Renal cortical epithelial cell (primary cell): ENCODE measurements at places on chromosomes 11 and 22.

DNA sequence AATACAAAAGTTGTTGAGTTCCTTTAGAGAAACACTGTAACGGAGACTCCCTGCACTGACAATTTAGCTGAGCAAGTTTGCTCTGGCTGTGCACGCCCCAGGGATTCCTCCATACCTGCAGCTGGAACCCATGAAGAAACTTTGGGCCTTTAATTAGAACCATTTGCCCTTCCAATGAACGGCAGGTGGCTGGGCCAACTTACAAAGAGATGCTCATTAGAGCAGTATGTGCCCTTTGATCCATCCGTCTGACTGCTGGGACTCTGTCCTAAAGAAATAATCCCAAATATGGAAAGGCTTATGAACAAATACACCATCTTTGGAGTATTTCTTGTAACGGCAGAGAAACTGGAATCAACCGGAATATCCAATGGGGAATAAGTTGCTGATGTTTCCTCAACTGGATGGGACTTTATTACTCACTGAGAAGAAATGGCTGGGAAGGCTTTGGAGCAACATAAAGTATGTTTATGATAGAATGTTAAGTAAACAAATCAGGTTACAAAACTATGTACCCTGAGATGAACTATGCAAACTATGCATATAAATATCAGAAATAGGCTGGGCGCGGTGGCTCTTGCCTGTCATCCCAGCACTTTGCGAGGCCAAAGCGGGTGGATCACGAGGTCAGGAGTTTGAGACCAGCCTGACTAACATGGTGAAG is 24.4 kb upstream of the FBLN1 start:
- peak; percentile 35 for DNase-seq

GRCh38 chr22:37088108-37088605 is 21.4 kb downstream of the TMPRSS6 start:
- no peak for DNase-seq

DNA sequence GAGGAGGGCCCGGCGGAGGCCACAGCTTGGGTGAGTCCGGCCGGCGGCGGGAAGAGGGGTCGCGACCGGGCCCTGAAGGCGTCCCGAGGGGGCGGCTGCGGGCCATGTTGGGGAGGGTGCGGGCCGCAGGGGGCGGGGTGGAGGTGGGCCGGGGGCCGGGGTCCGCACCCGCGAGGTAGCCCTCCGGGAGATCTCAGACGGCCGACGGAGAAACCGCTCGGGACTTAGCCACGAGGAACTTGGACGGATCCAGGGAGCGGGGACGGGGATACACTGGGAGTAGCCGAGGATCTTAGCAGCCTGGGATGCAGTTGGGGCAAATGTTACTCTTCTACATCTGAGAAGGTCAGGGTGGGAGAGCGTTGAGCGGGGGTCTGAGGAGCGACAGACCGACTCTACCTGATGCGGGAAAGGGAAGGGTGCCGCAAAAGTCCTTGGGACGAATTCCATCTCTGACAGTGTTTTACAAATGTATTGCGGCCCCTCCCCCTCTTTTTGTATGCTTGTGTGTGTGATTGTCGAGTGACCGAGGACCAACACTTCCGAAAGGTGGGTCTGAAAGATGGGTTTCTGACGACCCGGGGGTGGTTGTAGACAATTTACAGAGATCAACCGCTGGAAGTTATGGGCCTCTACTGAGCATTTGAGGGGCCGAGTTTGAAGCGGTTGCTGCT is 658 bp downstream of the STIP1 start:
- no peak for DNase-seq

GRCh38 chr11:4465407-4465806 is 16.3 kb downstream of the OR52K2 start:
- DNase-seq = no peak

GRCh38 chr22:50544746-50545253 is 899 bp upstream of the KLHDC7B start:
- no peak for DNase-seq

DNA sequence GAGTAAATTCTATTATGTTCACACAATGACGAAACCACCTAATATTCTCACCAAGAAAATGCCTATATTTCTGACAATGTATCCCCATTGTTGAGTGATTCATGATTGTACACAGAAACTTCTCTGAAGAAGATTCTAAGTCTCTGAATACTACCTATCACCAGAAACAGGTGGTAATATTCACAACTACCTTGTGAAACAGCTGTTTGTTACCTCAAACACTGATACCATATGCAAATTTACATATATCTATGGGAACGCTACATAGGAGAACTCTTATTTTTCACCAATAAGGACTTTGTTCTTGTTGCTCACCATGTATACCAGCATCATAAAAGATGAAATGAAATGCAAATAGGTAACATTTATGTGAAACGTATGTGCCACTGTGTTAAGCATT is 59.3 kb downstream of the PDGFD start:
- no peak for DNase-seq

DNA sequence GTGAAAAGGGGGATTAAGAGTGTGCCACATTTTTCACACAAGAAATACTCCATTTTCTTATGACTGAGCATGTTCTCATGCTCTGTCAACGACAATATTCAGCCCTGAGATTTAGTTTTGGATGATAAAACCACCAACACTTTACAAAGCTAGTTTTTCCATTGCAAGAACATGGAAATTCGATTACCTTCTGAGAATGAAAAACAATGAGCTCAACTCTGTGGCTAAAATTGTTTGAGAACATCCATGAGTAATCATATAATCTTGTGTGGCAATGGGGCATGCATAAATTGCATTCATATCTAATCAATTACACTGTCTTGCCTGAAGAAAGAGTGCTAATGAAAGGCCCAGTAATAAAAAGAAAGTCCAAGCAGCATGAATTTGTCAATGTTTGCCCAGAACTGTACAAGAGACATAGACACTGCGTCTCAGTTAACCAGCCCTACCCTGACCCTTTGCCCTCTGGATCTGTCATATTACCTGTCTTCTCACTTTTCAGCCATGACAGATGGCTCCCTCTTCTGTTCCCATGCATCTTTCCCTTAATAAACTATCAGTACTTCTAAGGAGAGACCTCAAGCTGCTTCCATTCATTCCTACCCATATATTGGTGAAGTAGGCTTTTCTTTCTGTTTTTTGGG is 253.4 kb downstream of the FAM76B start:
- no peak for DNase-seq

GRCh38 chr11:116696381-116696941 is 76.3 kb downstream of the BUD13 start:
- DNase-seq = peak; percentile 35

GRCh38 chr11:69630017-69630416 is 10.9 kb upstream of the CCND1 start:
- no peak for DNase-seq

- no peak for DNase-seq
Observed at GRCh38 chr11:44728491-44728910, 1.7 kb downstream of the TSPAN18 start.

DNA sequence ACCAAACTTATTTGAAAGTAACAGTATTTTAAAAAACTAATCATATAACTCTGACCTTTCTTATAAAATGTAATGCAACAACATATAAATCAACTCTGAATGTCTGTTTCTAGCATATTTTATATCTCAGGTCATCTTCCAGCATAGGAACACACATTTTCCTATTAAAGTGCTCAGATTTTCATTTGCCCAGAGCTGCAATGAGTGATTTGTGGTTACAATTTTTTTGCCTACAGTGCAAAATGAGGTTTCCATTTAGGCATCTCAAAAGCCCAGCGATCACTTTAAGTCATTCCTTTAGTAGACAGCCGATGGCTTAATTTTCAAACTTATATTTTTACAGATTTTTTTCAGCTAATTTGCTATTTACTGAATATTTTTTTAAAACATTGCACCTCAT is 1.0 kb downstream of the LYVE1 start:
- no peak for DNase-seq

DNA sequence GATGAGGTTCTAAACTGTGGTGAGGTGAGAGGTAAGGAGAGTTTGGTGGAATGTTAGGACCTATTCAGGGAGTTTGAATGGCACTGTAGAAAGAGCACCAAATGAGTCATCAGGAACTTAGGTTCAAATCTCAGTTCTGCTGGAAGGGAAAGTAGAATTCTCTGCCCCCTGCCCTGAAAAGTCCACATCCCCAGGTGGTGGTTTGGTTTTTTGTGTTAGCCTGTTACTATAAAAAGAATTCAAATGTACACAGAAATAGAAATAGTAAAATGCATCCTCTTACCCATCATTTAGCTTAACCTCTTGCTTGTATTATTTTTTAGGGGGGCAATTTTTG is 20.2 kb downstream of the PPFIBP2 start:
- peak; percentile 8 for DNase-seq

- DNase-seq = no peak
Observed at GRCh38 chr11:9078113-9079086, 13.0 kb downstream of the SCUBE2 start.

GRCh38 chr11:118901494-118902335 is 18.0 kb downstream of the CXCR5 start:
- DNase-seq = no peak

- DNase-seq = no peak
Observed at GRCh38 chr22:50192436-50193204, 6.9 kb downstream of the TRABD start.

GRCh38 chr11:1401656-1402221 is 12.0 kb downstream of the BRSK2 start:
- peak; percentile 22 for DNase-seq

- DNase-seq = no peak
Observed at GRCh38 chr11:11871991-11872401, 30.2 kb downstream of the USP47 start.

DNA sequence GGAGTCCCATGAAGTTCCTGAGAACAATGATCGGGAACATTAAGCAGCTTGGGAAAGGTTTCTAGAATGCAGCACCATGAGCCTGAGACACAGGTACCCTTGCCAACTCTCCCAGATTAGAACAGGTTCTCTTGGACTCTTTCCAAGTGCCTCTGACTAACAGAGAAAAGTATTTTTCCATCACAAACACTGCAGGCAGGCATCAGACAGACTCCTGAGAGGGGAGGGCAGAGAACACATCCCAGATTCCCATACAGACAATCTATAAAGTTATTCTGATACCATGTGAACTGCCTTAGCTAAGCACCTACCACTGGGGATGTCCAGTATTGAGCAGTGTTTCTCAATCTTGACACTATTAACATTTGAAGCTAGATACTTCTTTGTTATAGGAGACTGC is 27.3 kb downstream of the SERGEF start:
- DNase-seq = peak; percentile 93

DNA sequence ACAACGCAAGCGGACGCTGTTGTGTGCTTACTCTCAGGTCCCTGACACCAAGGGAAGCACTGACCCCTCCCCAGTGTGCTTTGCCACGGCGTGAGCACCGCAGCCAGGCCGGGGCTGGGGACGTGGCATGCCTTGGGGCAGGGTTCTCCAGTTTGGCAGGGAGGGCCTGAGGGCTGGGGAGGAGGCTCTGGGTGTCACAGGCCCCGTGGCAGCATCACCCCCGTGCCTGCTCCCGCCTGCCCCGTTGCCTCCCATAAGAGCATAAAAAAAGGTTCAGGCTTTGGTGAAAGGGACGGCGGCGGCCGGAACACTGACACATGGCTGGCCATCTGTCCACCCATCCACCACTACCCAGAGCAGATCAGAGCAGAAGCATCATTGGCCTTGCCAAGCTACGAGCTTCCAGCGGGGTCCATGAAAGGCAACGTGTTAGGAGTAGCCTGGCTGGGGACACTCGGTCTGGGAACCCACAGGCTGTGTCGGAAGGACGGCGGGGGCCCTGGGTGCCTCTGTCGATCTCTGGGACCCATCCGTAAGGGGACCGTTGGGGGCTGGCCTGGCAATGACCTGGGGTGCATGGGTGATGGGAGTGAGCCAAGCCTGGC is 183.0 kb downstream of the IGLL1 start:
- DNase-seq = no peak

- no peak for DNase-seq
Observed at GRCh38 chr11:2164861-2165555, 4.0 kb upstream of the INS start.

GRCh38 chr22:29998627-29999384 is 81.5 kb upstream of the HORMAD2 start:
- DNase-seq = no peak

- DNase-seq = peak; percentile 71
Observed at GRCh38 chr11:57335343-57336110, at the start of gene SSRP1. SSRP1 (minus strand) TSS chr11:57335892; CDS start chr11:57335121, 771 bp downstream.

- no peak for DNase-seq
Observed at GRCh38 chr11:12289667-12290476, 87.5 kb upstream of the PARVA start.

DNA sequence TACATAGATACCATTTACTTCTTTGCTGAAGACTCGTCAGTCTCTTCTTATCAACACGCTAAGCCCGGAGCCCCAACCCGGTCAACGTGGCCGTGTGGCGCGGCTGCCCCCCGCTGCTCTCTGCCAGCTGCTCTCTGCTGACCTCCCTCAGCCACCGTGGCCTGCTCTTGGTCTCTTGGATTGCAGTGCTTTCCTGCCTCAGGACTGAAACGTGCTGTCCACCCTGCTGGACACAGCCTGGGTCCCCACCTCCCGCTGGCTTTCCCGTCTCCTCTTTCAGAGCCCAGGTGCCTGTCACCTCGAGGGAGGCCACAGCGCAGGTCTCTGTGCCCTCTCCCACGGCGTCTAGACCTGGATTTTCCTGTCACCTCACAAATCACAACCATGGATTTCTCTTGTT is 388.1 kb upstream of the B3GAT1 start:
- DNase-seq = no peak

DNA sequence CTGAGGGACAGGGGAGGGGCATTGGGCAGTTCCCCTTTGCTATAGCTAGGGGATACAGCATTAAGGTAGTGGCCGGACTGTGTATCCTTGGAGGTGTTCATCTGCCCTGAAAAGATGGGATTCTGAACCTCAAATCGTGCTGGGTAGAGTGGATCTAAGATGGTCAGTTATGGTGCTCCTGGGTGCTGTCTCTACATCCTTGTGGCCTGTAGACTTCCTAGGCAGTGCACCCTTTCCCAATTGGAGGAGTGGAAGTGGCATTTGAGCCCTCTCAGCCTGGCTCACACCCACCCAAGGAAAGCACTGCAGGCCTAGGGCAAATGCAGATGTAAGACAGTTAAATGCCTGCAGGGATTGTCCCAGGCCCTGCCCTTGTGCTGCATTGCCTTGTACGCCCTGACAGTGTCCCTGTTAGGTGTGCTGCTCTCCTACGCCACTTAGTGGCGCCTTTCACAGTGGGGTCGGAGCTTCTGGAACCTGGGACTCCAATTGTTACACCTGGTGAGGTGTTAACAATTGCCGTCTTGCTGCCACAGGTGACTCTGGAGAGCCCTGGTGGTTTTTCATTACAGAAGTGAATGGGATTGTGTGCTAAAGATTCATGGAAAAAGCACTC is 35.0 kb downstream of the PPFIBP2 start:
- DNase-seq = no peak
